Naive thymus-derived CD4-positive, alpha-beta T cell (primary cell): ENCODE measurements at places on chromosomes 2 and 18. TPM values are rescaled to one million over a fixed set of nuclear protein-coding genes. Genes with fewer than 3 reads are reported as not detected.

ARL5A gene
- 68.3 TPM for polyA plus RNA-seq

LDLRAD4 gene
- 13.0 TPM for polyA plus RNA-seq

TUBA3E gene
- not detected for polyA plus RNA-seq

CYRIA gene
- 1.6 TPM for polyA plus RNA-seq

TNFRSF11A gene
- not detected for polyA plus RNA-seq

TCF4 gene
- 3.0 TPM for polyA plus RNA-seq

NEU4 gene
- not detected for polyA plus RNA-seq

IL36G gene
- not detected for polyA plus RNA-seq

FAM237A gene
- polyA plus RNA-seq = not detected

REG1B gene
- not detected for polyA plus RNA-seq

FBXO36 gene
- 1.2 TPM for polyA plus RNA-seq

CRYGC gene
- polyA plus RNA-seq = not detected

BOK gene
- 0.11 TPM for polyA plus RNA-seq
